ENCODE measurements at places on chromosomes 11 and 22.
A peak's percentile ranks its signal among the peaks of the same experiment; 100 is the strongest.

DNA sequence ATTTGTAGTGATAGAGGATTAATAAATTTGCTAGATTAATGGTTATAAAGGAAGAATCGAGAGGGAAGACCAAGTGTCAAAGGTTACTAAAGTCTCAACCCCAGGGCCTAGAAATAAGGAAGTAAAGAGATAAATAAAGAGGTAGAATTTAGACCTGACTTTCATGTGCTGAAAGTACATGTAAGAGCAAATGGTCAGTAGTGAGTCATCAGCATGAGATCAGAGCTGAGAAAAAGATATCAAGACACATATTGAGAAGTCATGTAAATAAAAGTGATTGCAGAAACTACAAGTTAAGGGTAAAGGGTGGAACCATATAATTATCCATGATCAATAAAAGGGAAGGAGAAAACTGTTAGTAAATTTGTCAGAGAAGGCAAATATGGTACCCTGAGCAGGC lies 1.4 kb upstream of the OR8B8 start:
- no peak for DNase-seq
- H3K36me3 ChIP-seq: no peaks in the 10 kb centered on the region
- H3K27me3 ChIP-seq: peaks cover 11% of the 10 kb centered on the region
- H3K4me3 ChIP-seq: no peak overlapping the region
- H3K4me1 ChIP-seq: no peaks in the 10 kb centered on the region
- H3K27ac ChIP-seq: no peak overlapping the region

DNA sequence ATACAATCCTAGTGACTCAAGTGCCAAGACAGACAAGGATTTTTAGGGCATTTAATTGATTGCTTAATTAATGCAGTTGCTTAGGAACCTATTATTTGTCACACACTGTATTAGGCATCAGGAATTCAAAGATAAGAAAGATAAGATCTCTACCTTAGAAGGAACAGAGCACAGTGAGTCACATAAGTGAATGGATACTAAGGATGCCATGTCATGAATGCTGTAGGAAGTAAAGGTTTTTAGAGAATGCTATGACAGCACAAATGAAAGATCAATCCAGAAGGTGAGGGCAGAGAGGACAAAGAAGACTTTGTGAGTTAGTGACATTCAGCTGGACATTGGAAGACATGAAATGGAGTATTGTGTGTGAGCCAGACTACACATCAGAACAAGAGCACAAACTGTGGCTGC lies 147.9 kb upstream of the DDI1 start:
- no peak overlapping the region for H3K27ac ChIP-seq
- no peak for DNase-seq
- H3K36me3 ChIP-seq: no peaks in the 10 kb centered on the region
- no peaks in the 10 kb centered on the region for H3K27me3 ChIP-seq
- H3K4me1 ChIP-seq: no peaks in the 10 kb centered on the region

- H3K4me3 ChIP-seq: no peak overlapping the region
- no peak overlapping the region for H3K27ac ChIP-seq
- peaks cover 10% of the 10 kb centered on the region for H3K27me3 ChIP-seq
- no peaks in the 10 kb centered on the region for H3K36me3 ChIP-seq
- H3K4me1 ChIP-seq: peaks cover 7% of the 10 kb centered on the region
Observed at GRCh38 chr11:60775420-60775961, 9.6 kb upstream of the MS4A10 start.

- no peak overlapping the region for H3K27ac ChIP-seq
- no peak for DNase-seq
- no peak overlapping the region for H3K4me3 ChIP-seq
- peaks cover 1% of the 10 kb centered on the region for H3K4me1 ChIP-seq
Observed at GRCh38 chr11:117639601-117640000, 157.4 kb downstream of the DSCAML1 start.

DNA sequence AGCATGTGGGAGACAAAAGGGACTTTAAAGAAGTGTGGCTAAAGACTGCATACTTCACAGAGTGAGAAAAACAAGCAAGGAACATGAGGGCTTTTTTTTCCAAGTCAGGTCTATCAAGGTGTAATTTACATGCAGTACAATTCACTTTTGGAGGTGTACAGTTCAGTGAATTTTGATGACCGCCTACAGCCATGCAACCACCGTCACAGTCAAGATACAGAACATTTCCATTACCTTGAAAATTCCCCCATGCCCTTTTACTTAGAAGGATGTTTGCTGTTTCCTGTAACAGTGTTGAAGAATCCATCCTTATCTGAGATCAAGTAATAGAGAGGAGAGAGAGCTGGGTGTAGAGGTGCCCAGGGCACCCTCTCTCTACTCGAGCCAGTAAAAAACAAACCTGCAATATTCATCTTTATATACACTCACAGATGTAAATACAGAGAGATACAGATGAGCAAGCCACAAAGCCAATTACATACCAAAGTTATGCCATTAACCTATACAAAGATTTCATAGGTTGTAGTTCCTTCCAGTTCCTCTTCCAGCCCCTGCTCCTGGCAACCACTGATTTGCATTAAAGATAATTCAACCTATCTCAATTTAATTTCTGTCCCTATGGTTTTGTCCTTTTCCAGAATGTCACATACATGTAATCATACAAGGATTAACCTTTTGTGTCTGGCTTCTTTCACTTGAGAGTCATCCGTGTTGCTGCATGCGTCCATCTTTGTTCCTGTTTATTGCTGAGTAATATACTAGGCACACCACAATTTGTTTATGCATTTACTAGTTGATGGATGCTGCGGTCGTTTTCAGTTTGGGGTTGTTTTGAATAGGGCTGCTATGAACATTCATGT lies 35.0 kb upstream of the RASD2 start:
- no peak overlapping the region for H3K27ac ChIP-seq
- H3K27me3 ChIP-seq: peaks cover 43% of the 10 kb centered on the region
- no peak for DNase-seq
- no peak overlapping the region for H3K4me3 ChIP-seq
- no peaks in the 10 kb centered on the region for H3K36me3 ChIP-seq

- H3K27ac ChIP-seq: peak overlapping the region; percentile 97
- no peak for DNase-seq
- no peaks in the 10 kb centered on the region for H3K27me3 ChIP-seq
- H3K4me1 ChIP-seq: peaks cover 43% of the 10 kb centered on the region
Observed at GRCh38 chr11:44565953-44566949, 788 bp downstream of the CD82 start.

- H3K4me3 ChIP-seq: no peak overlapping the region
- no peak for DNase-seq
- peaks cover 4% of the 10 kb centered on the region for H3K36me3 ChIP-seq
Observed at GRCh38 chr11:124754309-124754708, 2.3 kb upstream of the VSIG2 start.

All from effector memory CD8-positive, alpha-beta T cell (primary cell).